Activated T-cell treated with anti-CD3 and anti-CD28 coated beads for 48 hours (primary cell): ENCODE measurements at places on chromosomes 11 and 22.

- DNase-seq = no peak
Measured at GRCh38 chr22:37400719-37401118, 26.6 kb downstream of the ELFN2 start.

DNA sequence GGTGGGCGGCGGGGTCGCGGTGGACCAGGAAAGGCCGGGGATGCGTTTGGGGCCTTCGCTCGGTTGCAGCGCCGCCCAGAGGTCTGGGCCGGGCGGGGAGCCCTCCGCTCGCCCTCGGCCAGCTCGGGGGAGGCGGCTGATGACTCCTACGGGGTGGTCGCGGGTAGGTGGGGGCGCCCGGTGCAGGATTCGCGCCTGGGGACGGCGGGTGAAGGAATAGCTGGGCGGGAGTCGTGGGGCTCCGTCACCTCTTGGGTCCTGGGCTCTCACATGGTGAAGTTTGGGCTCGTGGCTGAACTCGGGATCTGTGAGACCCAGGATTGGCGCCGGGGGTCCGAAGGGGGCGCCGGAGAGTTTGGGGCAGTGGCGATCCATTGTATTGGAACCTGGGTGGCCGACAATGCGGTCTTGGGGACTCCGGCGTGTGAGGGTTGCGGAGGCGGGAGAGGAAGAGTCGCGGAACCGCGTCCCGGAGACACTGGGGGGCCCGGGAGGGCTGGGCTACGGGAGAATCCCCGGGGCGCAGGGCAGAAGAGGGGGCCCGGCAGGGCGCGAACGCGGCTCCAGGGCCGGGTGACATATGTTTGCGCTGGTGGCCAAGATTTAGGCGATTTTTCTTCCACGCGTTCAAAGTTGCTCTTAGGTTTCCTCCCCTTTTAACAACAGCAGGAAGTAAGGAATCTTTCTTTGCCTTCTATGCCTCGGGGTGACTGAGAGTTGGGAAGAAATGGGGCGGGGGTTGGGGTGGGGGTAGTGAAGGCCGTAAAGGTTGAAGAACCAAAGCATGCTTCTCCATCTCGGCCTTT is 935 bp downstream of the QSER1 start:
- peak; percentile 54 for DNase-seq

GRCh38 chr11:2302896-2303626 is 1.2 kb downstream of the TSPAN32 start:
- no peak for DNase-seq

DNA sequence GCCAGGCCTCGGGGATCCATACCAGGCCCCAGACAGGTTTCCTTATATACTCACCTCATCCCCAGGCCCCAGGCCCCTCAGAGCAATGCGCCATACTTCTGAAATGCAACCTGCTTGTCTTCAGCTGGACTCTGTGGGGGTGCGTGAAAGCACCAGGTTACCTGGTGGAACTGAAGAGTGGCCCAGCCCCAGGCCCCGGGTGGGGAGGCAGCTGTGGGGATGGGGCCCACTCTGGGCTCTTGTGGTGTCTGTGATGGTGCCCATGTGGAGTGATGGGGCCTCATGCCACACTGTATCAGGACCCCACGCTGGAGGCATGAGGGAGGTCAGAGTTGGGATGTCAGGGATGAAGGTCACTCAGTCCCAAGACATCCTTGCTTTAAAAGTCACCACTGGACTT is 999.0 kb downstream of the BRD1 start:
- no peak for DNase-seq

DNA sequence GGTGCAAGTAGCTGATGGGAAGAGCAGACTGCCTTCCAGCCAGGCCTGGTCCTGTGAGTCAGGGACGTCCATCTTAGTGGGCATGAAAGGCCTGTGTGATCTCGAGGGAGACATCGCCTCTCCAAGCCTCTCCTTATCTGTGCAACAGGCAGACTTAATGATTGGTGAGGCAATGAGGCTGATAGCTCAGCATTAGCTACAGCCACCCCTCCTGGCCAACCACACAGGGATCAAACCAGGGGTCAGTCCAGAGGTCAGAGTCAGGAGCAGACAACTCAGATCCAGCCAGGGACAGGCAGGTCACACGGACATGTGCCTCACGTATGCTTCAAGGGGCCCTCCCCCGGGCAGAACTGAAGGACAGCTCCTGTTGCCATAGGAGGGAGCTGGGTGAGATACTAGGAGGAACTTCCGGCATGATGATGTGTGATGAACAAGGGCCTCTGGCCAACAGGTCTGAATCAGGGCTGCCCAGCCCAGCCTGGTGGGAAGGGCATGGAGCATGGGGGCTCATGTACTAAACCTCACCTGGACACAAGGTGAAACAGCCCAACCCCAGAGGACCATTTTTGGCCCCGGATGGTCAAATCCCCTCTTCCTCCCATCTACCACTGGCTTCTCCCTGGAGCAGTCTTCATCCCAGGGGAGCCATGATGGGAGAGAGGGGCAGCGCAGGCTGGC is 2.8 kb upstream of the APOC3 start:
- DNase-seq = no peak

- no peak for DNase-seq
Measured at GRCh38 chr11:16880184-16880801, 133.9 kb downstream of the PLEKHA7 start.

GRCh38 chr11:63843041-63843440 is 4.1 kb downstream of the MARK2 start:
- DNase-seq = no peak

- DNase-seq = no peak
Measured at GRCh38 chr22:32120603-32121002, 38.5 kb downstream of the C22orf42 start.

DNA sequence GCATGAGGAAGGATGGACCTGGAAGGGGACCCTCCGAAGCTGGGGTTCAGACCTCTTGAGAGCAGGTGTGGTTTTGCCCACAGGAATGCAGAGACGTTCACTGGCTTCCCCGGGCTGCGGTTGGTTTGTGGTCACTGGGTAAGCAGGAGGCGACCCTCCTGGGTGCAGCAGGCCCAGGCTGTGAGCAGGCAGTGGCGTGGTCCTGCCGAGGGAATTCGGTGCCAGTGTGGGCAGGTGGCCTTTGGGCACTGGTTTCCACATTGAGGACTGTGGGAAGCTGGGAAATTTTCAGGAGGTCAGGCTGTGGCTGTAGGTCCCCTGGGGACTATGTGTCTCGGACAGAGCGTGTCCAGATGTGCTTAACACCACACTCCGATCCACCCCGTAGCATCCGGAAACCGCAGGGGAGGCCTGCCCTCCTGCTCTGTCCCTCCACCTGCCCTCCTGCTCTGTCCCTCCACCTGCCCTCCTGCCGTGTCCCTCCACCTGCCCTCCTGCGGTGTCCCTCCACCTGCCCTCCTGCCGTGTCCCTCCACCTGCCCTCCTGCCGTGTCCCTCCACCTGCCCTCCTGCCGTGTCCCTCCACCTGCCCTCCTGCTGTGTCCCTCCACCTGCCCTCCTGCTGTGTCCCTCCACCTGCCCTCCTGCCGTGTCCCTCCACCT is 27.5 kb downstream of the TPCN2 start:
- DNase-seq = no peak

DNA sequence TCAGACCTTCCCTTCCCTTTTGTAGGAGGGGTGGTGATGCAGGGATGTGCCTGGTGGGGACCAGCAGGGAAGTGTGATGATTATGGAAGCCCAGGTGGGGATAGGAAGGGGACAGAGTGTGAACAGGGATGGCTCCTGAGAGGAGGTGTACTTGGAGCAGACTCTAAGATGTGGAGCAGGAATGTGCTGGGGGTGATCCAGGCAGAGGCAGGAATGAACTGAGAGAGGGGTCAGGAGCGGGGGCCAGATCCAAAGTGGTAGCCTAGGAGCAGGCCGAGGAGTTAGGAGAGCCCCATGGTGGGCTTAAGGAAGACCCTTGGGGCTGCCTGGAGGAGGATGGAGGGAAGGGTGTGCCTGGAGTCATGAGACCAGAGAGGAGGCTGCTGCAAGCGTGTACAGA is 3.7 kb downstream of the NPTXR start:
- no peak for DNase-seq

DNA sequence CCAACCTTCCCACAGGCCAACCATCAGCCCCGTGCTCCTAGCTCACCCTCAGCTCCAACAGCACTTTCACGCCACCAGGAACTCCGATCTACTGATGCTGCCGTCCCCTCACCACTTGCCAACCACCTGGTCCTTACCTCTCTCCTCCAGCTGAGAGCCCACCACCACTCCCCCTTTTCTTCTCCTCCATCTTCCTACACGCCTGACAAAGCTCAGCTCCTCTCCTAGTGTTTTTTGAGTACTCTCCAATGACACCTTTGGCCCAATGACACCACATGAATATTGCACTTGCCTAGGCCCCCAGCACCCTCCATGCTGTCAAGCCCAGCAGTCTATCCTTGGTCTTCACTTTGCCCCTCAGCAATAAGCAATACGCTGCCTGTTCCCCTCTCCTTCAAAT is 30.7 kb downstream of the HIRA start:
- no peak for DNase-seq

- DNase-seq = no peak
Measured at GRCh38 chr22:37048133-37048532, 3.4 kb upstream of the KCTD17 start.

DNA sequence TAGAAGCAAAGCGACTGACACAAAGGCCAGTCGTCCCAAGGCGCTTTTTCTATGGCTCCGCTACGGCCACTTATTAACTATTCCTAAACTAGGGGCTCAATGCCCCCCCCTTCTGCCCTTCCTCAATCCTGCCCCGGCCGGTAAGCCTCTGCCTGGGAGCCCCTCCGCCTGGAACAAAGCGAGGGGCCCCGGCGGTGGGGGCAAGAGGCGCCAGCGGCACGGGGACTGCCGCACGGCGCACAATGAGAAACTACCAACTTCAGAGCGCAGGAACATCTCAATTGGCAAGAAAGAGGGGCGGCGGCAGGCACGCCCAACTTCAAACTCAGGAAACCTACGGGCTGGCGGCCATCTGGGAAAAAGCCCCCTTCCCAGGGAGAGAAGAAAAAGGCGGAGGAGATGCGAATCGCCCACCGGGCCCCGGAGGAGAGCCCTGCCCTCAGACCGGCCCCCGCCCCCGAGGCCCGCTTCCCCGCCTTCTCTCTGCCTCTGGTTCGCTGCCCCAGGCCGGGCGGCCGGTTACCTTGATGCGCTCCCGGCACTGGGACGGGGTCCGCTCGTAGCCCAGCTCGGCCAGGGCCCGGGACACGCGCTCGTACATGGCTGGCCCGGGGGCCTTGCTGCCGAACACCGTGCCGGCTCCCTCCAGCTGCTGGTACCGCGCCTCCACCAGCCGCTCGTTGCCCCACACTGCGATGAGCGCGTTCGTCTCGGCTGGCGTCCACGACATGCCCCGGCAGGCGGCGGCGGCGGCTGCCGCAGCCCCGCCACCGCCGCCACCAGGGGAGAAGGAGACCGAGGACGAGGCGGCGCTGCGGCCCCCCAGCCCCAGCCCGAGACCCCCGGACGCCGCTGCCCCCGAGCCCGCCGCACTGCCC is 619 bp downstream of the MSANTD2 start:
- DNase-seq = peak; percentile 35

- DNase-seq = peak; percentile 63
Measured at GRCh38 chr11:59668188-59668949, 468 bp downstream of the PATL1 start.

- no peak for DNase-seq
Measured at GRCh38 chr11:27416568-27417176, 53.7 kb upstream of the CCDC34 start.

GRCh38 chr11:70099578-70100279 is 21.6 kb downstream of the ANO1 start:
- no peak for DNase-seq

GRCh38 chr11:115213007-115213406 is 291.2 kb downstream of the CADM1 start:
- no peak for DNase-seq

DNA sequence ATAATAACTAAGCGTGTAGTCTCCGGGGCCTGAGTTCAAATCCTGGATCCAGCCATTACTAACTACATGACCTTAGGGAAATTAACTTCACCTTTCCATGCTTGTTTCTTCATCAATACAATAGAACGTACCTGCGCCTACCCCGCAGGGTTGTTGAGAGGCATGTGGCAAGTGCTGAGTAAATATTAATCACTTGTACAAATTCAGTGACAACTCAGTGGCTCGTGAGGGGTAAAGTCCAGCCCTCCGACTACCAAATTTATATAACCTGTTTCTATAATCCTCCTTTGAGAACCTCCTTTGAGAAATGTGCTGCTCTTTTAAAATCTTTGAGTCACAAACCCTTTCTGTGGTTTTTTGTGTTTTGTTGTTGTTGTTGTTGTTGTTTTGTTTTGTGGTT is 49.8 kb downstream of the FEZ1 start:
- DNase-seq = no peak

DNA sequence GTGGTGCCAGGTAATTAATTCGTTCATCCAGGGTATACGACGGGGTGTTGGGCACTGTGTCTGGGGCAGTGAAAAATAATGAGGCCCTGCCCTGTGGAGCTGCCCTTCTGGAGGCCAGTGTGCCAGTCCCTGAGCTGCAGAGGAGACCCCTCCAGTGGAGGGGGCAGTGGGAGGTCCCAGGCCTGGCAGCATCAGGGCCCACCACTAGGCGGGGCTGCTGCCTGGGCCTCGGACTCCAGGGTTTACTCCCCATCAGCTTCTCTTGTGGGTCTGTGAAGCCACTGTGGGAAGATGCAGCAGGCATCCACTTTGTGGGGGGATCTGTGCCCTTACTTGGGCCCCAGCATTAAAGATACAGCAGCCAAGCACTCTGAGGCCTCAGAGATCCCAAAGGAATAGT is 17.4 kb upstream of the TMPRSS6 start:
- DNase-seq = no peak

DNA sequence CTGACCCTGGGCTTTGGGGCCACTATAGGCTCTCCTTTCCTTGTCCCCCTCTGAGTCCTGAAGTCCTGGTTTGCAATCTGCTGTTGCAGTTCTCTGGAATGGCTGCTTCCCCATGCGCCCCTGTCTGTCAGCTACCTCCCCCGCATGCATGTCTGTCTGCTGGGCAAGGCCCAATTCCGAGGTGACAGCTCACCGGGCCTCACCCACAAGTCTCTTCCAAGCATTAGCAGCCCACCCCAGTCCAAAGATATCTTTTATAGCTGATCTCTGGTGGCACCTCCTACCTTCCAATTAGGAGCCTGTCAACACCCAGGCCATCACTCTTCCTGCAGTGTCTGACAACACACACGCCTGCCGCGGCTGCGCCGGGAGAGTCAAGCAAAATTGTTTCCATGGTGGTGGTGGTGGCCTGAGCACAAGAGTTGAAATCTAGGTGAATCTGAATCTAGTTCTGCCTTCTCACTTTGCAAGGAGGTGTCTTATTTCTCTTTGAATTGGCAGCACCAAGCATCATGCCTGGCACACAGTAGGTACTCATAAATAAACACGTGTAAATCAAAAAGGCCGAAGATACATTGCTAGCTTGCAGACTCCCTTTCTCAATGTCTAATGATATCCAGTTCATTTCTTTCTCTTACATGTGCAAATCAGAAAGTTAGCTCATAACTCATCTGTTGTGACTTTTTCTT is 1.2 kb upstream of the LMO2 start:
- DNase-seq = no peak
